ENCODE measurements at places on chromosomes 7 and 10. TPM values are rescaled to one million over a fixed set of nuclear protein-coding genes. Genes with fewer than 3 reads are reported as not detected.
A peak's percentile ranks its signal among the peaks of the same experiment; 100 is the strongest.

The AMPH gene
- 5.5 TPM for total RNA-seq

The PON1 gene
- total RNA-seq: not detected

The ADIRF gene
- not detected for total RNA-seq

The RBP3 gene
- total RNA-seq: not detected

The BMPER gene
- 72.2 TPM for total RNA-seq

The CTAGE6 gene
- total RNA-seq: not detected

The CLCN1 gene
- total RNA-seq: not detected

DNA sequence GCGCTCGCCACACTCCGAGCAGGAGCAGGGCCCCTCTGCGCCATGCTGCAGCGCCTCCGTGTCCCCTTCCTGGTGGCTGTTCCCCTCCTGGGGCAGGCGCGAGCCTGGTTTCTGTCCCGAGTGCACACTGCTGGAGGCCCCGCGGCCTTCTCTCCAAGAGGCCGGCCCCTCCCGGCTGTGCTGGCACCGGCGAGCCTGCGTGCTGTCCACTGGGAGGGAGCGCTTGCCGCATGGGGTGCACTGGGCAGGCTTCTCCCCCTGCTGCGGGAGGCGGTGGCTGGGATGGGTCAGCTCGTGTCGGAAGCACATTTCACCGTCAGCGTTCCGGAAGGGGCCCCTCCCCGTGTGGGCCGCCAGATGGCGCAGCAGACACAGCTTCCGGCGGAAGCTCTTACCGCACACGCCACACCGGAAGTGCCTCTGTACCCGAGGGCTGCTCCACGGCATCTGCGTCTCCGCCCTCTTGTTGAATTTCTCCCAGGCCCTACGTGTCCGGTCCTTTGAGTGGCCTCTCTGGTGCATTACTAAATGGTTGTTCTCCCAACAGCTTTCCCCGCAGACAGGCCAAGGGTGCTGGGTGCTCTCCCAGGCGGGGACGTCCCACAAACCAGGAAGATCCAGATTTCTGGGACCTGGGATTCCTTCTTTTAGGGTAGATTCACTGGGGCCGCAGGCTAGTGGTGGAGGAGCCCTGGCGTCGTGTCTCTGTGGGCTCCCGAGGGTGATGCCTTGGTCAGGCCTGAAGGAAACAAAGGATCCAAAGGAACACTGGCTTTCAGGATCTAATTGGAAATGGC, 18.7 kb downstream of the ZNF786 start:
- peak; percentile 94 for DNase-seq
- H3K4me1 ChIP-seq: no peaks in the 10 kb centered on the region
- no peak overlapping the region for H3K4me3 ChIP-seq
- no peak overlapping the region for H3K27ac ChIP-seq

GRCh38 chr7:91411060-91411459, 146.8 kb downstream of the FZD1 start:
- H3K36me3 ChIP-seq: no peaks in the 10 kb centered on the region
- no peak for DNase-seq
- no peak overlapping the region for H3K27ac ChIP-seq

- no peak overlapping the region for H3K27ac ChIP-seq
- peaks cover 53% of the 10 kb centered on the region for H3K27me3 ChIP-seq
- no peaks in the 10 kb centered on the region for H3K4me1 ChIP-seq
- DNase-seq: peak; percentile 66
Observed at GRCh38 chr10:43263551-43264343, 3.1 kb downstream of the RASGEF1A start.

DNA sequence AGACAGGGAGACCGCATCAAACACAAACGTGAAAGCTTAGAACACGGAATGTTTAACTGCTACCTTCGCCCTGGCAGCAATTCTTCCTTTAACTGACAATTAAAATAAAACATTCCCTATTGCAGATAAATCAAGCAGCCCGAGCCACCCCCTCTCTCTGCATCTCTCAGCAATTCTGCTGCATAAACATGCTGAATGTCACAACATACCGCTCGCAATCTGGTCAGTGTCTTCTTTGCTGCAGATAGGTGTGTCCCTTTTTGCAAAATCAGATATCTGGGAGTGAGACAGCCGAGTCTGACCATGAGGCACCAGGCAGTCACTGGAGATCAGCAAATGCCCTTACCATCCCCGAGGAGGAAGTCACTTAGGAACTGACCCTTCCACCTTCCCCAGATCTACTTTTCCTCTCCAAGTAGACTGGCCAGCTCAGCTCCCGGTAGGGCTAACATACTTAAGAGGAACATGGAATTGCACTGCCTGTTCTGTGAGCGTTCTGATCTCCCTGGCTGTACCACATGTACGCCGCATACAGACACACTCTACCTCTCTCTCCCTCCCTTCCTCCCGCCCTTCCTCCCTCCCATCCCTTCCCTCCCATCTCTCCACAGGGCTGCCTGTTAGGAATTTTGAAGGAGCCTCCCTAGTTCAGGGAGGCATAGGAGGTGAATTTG, at the start of gene FRMD4A:
Gene FRMD4A (minus strand): TSS at position 537 of the 674 bp plus-strand sequence.
- no peak within 1 kb of the TSS for H3K4me3 ChIP-seq
- H3K27me3 ChIP-seq: no peaks in the 10 kb centered on the region
- H3K36me3 ChIP-seq: no peaks in the 10 kb centered on the region
- no peak within 1 kb of the TSS for H3K27ac ChIP-seq
- peak; percentile 65 for DNase-seq
- peaks cover 7% of the 10 kb centered on the region for H3K4me1 ChIP-seq

DNA sequence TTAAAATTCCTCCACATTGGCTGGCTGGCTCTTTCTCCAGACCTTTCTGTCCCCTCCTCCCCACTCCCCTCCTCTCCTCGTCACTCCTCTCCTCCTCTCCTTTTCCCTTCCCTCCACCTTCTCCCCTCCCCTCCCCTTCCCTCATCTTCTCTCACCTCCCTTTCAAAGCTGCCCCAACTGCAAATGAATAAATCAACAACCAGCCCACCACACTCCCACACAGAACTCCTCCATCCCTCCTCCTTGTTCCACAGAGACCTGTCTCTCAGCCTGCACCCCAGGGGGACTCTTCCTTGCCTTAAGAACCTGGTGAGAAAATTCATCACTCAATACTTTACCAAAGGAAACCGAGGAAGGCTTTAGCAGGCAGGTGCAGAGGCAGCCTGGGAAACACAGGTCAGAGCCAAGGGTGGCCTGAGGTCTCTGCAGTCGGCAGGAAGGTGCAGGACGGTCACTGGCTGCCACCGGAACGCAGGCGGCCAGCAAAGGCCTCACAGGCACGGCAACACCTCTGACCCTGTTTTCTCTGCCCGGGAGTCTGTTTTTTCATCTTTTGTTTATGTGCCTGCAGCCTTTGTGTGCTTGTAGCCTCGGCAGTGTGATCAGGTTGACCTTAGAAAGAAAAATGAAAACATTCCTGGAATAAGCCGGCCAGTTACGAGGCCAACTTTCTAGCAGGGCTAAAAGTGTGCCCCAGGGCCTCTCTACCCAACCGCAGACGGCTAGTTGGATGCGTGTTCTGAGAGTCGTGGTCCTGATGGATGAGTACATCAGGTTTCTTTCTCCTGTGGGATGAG, 207.6 kb upstream of the KLF6 start:
- no peaks in the 10 kb centered on the region for H3K36me3 ChIP-seq
- DNase-seq: no peak
- H3K4me3 ChIP-seq: no peak overlapping the region
- H3K27ac ChIP-seq: peak overlapping the region; percentile 14
- H3K4me1 ChIP-seq: peaks cover 4% of the 10 kb centered on the region

GRCh38 chr7:122133477-122133876, 10.6 kb downstream of the AASS start:
- H3K27me3 ChIP-seq: no peaks in the 10 kb centered on the region
- no peak overlapping the region for H3K4me3 ChIP-seq
- DNase-seq: no peak
- H3K27ac ChIP-seq: no peak overlapping the region

GRCh38 chr7:12094365-12094921, 116.7 kb upstream of the TMEM106B start:
- H3K27me3 ChIP-seq: no peaks in the 10 kb centered on the region
- peak; percentile 83 for DNase-seq
- no peak overlapping the region for H3K27ac ChIP-seq
- peak overlapping the region; percentile 24 for H3K4me3 ChIP-seq
- peaks cover 4% of the 10 kb centered on the region for H3K4me1 ChIP-seq
- H3K36me3 ChIP-seq: no peaks in the 10 kb centered on the region

GRCh38 chr7:17663061-17663675, 277.1 kb downstream of the SNX13 start:
- H3K4me3 ChIP-seq: no peak overlapping the region
- H3K4me1 ChIP-seq: no peaks in the 10 kb centered on the region
- H3K36me3 ChIP-seq: no peaks in the 10 kb centered on the region
- no peaks in the 10 kb centered on the region for H3K27me3 ChIP-seq

GRCh38 chr7:139618482-139619366, 95.2 kb downstream of the CLEC2L start:
- no peak overlapping the region for H3K27ac ChIP-seq
- H3K4me3 ChIP-seq: no peak overlapping the region
- H3K27me3 ChIP-seq: no peaks in the 10 kb centered on the region
- peaks cover 5% of the 10 kb centered on the region for H3K4me1 ChIP-seq

- peaks cover 3% of the 10 kb centered on the region for H3K4me1 ChIP-seq
- no peak overlapping the region for H3K4me3 ChIP-seq
- no peaks in the 10 kb centered on the region for H3K27me3 ChIP-seq
Observed at GRCh38 chr7:16098058-16098457, 323.3 kb downstream of the CRPPA start.

DNA sequence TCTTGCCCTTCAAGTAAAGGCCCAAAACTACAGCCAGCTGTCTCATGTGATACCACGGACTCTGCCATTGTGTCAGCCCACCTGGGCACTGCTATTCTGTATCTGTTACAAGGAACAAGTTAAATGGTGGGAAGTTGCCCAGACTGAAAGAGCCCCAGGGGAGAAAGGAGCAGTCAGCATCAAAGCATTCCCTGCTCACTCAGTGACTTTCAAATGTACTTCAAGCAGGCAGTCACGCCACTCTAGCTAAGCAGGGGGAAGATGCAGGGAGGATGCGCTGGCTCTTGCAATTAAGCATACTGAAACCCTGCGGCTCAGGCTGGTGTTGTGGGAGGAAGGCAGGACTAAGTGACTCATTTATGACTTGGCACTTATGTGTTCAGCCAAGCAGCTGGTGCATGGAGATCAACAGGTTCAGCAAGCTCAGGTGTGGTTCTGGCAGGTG, 1249.6 kb downstream of the TYW1 start:
- H3K4me3 ChIP-seq: no peak overlapping the region
- H3K4me1 ChIP-seq: no peaks in the 10 kb centered on the region
- no peaks in the 10 kb centered on the region for H3K36me3 ChIP-seq
- H3K27ac ChIP-seq: peak overlapping the region; percentile 81
- DNase-seq: peak; percentile 88
- no peaks in the 10 kb centered on the region for H3K27me3 ChIP-seq

DNA sequence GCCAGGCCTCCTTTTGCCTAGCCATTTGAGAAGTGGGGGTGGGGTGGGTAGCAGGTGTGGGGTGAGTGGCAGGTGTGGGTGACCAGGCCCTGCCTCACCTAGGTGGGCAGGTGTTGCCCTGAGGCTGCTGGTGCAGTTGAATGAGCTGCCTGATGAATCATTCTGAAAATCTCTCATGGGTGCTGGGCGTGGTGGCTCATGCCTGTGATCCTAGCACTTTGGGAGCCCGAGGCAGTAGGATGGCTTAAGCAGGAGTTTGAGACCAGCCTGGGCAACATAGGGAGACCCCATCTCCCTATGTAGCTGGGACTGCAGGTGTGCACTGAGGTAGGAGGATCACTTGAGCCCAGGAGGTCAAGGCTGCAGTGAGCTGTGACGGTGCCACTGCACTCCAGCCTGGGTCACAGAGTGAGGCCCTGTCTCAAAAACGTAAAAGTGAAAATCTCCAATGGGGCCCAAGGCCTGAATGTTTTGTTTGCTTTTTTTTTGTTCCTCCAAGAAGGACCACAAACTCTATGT, 17.7 kb downstream of the TSPAN14 start:
- DNase-seq: no peak
- H3K36me3 ChIP-seq: peaks cover 42% of the 10 kb centered on the region
- H3K27ac ChIP-seq: no peak overlapping the region
- H3K27me3 ChIP-seq: no peaks in the 10 kb centered on the region
- H3K4me3 ChIP-seq: no peak overlapping the region

- no peak overlapping the region for H3K27ac ChIP-seq
- H3K27me3 ChIP-seq: no peaks in the 10 kb centered on the region
- no peak for DNase-seq
- H3K4me3 ChIP-seq: no peak overlapping the region
- H3K4me1 ChIP-seq: no peaks in the 10 kb centered on the region
Observed at GRCh38 chr10:12914111-12914510, 87.4 kb downstream of the CCDC3 start.

DNA sequence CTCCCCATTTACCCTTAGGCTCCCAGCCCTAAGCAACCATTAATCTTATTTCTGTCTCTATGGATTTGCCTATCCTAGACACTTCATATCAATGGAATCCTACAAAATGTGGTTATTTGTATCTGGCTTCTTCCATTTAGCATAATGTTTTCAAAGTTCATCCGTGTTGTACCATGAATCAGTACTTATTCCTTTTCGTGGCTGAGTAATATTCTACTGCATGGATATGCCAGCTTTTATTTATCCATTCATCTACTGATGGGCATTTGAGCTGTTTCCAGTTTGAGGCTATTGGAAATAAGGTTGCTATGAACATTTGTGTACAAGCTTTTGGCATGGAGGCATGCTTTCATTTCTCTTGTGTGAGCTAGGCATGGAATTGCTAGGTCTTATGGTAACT, 121.1 kb downstream of the WDR11 start:
- no peaks in the 10 kb centered on the region for H3K4me1 ChIP-seq
- H3K4me3 ChIP-seq: no peak overlapping the region
- H3K27me3 ChIP-seq: peaks cover 19% of the 10 kb centered on the region
- no peak for DNase-seq
- H3K27ac ChIP-seq: no peak overlapping the region

DNA sequence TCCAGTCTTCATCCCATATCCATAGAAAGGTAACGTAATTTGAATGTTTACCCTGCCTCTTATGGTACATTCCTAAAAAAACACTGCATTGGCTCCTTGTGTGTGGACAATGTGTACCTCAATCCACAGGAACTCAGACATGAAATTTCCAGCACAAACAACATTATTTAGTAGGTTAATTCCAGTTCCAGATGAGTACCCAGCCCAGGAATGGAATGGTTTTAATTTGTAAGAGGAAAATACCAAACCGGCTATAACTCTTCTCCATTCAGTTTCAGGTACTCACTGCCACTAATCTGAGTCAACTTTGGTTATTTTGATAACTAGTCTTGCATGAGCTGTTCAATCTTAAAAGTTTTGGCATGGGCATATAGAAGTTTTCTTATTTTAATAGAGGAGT, 39.0 kb downstream of the TFPI2 start:
- H3K27me3 ChIP-seq: no peaks in the 10 kb centered on the region
- DNase-seq: no peak
- no peak overlapping the region for H3K4me3 ChIP-seq

GRCh38 chr7:87413951-87414793, 61.3 kb downstream of the ABCB4 start:
- H3K36me3 ChIP-seq: no peaks in the 10 kb centered on the region
- H3K27me3 ChIP-seq: no peaks in the 10 kb centered on the region
- H3K27ac ChIP-seq: no peak overlapping the region
- H3K4me3 ChIP-seq: no peak overlapping the region

GRCh38 chr10:60661637-60662036, 116.6 kb upstream of the CDK1 start:
- no peak overlapping the region for H3K4me3 ChIP-seq
- peak; percentile 50 for DNase-seq
- no peak overlapping the region for H3K27ac ChIP-seq
- H3K36me3 ChIP-seq: no peaks in the 10 kb centered on the region
- no peaks in the 10 kb centered on the region for H3K27me3 ChIP-seq

- no peaks in the 10 kb centered on the region for H3K27me3 ChIP-seq
- H3K4me1 ChIP-seq: no peaks in the 10 kb centered on the region
- peak overlapping the region; percentile 84 for H3K27ac ChIP-seq
- no peak for DNase-seq
- H3K36me3 ChIP-seq: no peaks in the 10 kb centered on the region
Observed at GRCh38 chr10:22554461-22555182, 159.8 kb downstream of the PIP4K2A start.
